ENCODE measurements at places on chromosomes 6 and 20.
A peak's percentile ranks its signal among the peaks of the same experiment; 100 is the strongest.

GRCh38 chr6:160750276-160750689, 48.2 kb downstream of the PLG start:
- no peak for DNase-seq

DNA sequence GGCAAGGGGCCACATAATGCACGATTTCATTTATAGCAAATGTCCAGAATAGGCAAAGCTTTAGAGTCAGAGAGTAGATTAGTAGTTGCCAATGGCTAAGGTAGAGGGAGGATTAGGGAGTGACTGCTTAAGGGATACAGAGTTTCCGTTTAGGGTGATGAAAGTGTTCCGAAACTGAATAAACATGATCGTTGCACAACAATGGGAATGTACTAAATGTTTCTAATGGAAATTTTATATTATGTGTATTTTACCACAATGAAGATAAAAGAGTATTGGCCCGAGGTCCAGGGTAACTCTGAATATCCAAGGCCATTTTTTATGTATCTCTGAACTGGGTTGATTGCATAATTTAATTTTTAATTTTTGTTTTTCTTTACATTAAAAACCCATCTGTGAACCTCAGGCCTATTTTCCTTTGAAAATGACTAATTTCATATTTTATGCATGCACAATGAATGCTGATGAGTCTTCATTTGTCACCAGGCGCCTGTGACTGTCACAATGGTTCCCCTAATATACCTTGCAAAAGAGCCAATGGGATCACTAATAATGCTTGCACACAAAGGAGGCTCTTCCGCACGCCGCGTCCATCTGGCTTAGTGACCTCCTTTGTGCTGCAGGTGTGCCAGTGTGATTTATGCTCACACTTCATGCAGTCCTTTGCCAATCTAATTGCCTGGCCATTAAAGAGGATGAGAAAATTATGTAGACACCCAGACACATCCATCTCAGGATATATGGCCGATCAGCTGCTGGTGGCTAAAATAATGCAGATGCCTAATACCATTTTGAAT, 612.5 kb downstream of the CDH26 start:
- no peak for DNase-seq

- DNase-seq, result peak; percentile 99
These were observed at the start of gene TMX4 for GRCh38 chr20:8019246-8019997. Gene TMX4 (minus strand): TSS chr20:8019761. CDS start chr20:8019613, 148 bp downstream.

DNA sequence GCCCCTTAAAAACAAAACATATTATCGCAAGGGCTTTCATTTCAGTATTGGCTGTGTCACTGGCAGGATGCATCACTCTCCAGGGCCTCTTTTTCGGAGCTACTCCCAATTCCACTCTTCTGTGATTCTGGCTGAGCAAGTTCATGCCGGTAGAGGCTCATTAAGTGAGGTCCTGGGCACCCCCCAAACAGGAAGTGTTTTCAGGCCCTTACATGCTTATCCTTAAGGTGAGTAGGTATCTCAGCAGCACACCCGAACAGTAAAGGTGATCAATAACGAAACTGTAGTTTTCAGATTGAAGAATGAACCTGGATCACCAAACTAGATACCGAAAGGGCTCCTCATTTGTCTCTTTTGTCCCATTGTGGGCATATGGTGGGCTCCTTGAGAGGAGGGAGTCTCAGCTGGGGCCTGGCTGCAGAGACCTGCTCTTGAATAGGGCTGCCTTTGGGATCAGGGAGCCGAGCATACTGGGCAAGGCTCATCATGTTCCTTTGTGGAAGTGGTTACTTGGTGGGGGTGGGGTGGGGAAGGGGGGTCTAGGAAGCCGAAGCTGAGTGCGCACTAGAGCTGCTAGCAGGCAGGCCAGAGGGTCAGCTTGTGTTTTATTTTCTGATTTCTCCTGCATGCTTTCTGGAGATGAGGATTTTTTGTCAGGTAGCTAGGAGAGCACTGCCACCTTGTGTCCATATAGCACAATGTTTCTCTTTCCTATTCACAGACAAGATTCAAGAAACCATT, 65.2 kb downstream of the CDS2 start:
- peak; percentile 35 for DNase-seq

GRCh38 chr6:47111685-47112084, 69.6 kb upstream of the ADGRF1 start:
- peak; percentile 14 for DNase-seq

GRCh38 chr6:36752187-36752885, 54.7 kb downstream of the RAB44 start:
- no peak for DNase-seq

GRCh38 chr6:55395871-55396270, 68.6 kb downstream of the GFRAL start:
- no peak for DNase-seq

GRCh38 chr20:9629831-9630230, 115.4 kb downstream of the LAMP5 start:
- DNase-seq, result no peak

DNA sequence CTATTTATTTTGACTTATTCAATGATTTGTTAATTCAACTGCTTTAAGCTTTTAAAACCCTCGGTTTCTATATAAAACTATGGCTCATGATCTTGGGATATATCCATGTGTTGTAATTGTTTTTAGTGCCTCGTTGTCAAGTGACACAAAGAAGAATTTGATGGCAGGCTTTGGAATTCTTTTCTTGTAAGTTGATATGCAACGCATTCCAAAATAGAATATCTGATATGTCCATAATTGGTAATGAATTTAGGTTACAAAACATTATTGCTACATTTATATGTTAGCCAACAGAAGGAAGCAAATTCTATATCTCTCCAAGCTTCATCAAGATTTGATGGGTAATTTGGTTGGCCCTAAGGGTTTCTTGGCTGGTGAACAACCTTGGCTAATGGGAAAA, 220.4 kb upstream of the RIMS1 start:
- no peak for DNase-seq

GRCh38 chr6:36688739-36689075, 8.9 kb upstream of the RAB44 start:
- DNase-seq, result no peak

- DNase-seq, result no peak
These were observed 845 bp downstream of the ZMYND8 start for GRCh38 chr20:47355489-47356219.

GRCh38 chr6:137601471-137601870, 107.3 kb upstream of the OLIG3 start:
- DNase-seq, result no peak

DNA sequence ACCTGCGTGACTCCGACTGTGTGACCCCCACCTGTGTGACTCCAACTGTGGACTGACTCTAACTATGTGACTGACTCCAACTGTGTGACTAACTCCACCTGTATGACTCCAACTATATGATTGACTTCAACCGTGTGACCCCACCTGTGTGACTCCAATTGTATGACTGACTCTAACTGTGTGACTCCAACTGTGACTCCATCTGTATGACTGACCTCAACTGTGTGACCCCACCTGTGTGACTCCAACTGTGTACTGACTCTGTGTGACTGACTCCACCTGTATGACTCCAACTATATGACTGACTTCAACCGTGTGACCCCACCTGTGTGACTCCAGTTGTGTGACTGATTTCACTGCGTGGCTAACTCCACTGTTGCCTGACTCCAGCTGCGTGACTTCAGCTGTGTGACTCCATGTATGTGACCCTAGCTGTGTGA, 38.6 kb downstream of the SYNJ2 start:
- no peak for DNase-seq

GRCh38 chr20:45104786-45105185, 3.9 kb upstream of the KCNS1 start:
- DNase-seq, result no peak

GRCh38 chr6:74757813-74758212, 448.0 kb downstream of the COL12A1 start:
- no peak for DNase-seq

DNA sequence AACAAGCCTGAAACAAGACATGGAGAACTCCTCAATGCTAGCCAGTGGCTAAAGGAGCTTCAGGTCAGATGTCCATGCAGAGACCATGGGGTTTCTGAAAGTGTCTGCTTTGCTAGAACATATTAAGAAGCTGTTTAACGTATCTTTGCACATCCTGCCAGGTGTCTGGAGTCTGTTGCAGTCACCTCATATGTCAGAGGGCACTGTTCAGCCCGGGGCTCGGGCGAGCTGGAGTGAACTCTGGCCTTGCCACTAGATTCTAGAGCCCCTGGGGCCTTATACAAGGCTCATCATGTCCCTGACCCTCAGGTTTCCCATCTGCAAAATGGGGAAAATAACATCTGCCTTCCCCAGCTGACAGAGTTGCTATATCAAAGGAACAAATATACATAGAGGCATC, 59.0 kb downstream of the PRDM1 start:
- no peak for DNase-seq

Data from body of pancreas (tissue), 4 donors.